ENCODE measurements at places on chromosomes 7 and 10.
A peak's percentile ranks its signal among the peaks of the same experiment; 100 is the strongest.

DNA sequence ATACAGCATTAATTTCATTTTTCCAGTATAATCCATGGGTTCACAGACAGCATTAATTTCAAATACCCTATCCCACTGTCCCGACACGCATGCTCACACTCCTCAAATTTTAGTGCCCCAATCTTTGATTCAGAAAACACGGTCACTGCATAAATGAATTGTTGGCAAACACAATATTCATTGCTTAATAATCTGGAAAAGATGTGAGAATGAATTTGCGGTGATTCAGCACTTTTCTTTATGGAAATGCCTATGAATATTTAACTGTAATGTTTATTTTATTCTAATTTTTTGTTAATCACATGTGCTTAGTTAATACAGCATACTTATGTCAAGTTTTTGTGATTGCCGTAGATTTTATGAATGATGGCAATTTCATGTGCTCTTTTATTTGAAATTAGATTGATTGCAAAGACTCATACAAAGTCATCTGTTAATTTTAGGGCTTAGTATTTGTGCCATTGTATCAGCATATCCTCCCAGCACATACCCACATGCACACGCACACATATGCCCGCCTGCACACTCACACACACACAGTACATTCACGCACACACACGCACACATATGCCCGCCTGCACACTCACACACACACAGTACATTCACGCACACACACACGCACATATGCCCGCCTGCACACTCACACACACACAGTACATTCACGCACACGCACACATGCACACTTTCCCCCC, 35.1 kb downstream of the MACROH2A2 start:
- H3K27ac ChIP-seq: no peak overlapping the region
- H3K4me3 ChIP-seq: no peak overlapping the region
- no peak for DNase-seq

DNA sequence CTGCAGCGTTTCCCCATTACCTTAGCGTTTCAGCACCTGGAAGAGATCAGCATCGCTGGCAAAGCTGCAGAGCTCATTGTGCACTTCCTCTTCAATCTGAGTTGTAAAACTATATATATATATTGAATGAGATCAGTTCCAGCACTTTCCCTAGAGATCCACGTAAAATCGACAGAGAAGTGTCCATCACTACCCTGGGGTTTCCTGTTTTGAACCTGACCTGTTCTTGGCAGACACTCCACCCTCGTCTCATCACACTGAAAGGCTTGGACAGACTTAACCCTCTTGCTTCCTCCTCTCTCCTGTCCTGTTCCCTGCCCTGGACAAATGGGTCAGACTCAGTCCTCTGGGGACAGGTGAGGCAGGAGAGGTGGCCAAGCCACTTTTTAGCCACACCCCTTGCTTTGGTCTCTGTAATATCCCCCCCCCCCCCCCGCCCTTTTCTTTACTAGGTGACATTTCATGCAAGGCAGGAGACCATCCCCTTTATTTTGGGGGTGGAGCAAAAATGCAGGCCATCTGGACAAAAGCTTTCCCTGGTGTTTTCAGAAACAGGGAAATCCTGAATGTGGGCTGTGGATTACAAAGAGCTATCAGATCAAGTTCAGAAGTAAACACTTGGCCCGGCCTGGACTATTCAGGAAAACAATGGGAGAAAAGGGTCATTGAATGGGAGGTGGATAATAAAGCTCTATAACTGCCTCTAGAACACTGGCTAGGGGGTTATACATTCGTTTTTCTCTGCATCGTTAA, 83.7 kb upstream of the KDM7A start:
- no peak for DNase-seq
- no peak overlapping the region for H3K27ac ChIP-seq

GRCh38 chr10:60871215-60871614, 72.8 kb downstream of the RHOBTB1 start:
- DNase-seq: no peak
- peaks cover 7% of the 10 kb centered on the region for H3K36me3 ChIP-seq
- H3K4me3 ChIP-seq: no peak overlapping the region
- H3K27me3 ChIP-seq: no peaks in the 10 kb centered on the region

GRCh38 chr10:122555442-122555841, 5.1 kb upstream of the DMBT1 start:
- no peak for DNase-seq
- H3K27me3 ChIP-seq: no peaks in the 10 kb centered on the region
- no peak overlapping the region for H3K4me3 ChIP-seq
- no peak overlapping the region for H3K27ac ChIP-seq
- no peaks in the 10 kb centered on the region for H3K4me1 ChIP-seq
- no peaks in the 10 kb centered on the region for H3K36me3 ChIP-seq

DNA sequence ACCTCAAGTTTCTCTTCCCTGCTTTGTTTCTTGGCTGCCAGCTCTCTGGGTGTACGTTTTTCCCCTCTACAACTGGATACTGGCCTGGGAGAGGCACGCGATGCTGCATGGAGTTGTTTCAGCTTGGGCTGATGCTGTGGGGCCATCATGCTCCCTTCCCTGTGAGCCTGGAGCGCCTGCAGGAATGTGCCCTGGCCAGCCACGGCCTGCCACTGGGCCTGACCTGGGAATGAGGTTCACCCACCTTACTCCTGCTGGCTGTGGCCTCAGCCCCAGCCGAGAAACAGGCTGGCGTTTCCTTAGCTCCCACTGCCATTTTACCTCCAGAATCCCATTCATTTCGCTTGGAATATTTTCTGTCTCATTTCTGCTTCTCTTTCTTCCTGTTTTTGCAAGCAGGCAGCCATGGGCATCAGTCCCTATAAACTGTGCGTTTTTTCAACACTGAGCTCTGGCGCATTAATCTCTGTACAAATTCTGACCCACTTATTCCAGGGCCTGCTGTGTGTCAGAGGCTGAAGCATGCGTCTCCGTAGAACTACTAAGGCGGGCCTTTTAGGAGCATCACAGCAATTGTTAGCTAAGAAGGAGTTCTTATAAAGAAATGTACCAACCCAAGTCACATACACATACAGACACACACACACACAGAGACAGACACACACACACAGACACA, 57.9 kb downstream of the GATA3 start:
- H3K36me3 ChIP-seq: no peaks in the 10 kb centered on the region
- no peaks in the 10 kb centered on the region for H3K4me1 ChIP-seq
- DNase-seq: no peak

- H3K4me3 ChIP-seq: no peak overlapping the region
- H3K27me3 ChIP-seq: no peaks in the 10 kb centered on the region
- H3K4me1 ChIP-seq: peaks cover 55% of the 10 kb centered on the region
- no peaks in the 10 kb centered on the region for H3K36me3 ChIP-seq
Observed at GRCh38 chr7:158810846-158811245, 18.5 kb downstream of the ESYT2 start.

DNA sequence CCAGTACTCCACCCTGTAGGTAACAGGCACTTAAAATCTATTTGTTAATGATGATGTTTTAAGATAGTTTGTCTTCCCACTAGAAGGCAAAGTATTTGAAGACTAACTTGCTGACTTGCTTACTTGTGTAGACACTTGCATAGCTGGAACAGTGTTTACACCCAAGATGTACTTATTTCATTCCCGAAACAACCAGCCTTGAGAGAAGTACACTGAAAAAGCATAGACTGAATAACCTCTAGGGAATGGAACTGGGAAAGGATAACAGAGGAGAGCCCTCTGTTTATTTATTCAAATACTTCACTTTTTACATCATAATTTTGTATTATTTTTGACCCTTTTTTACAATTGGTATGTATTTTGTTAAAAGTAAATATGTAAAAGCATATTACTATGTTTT, 33.1 kb upstream of the TMEM26 start:
- no peak for DNase-seq
- H3K27ac ChIP-seq: peak overlapping the region; percentile 3
- no peaks in the 10 kb centered on the region for H3K27me3 ChIP-seq
- no peak overlapping the region for H3K4me3 ChIP-seq
- no peaks in the 10 kb centered on the region for H3K4me1 ChIP-seq
- no peaks in the 10 kb centered on the region for H3K36me3 ChIP-seq
